Memory B cell (primary cell): ENCODE measurements at places on chromosomes 4 and X.

DNA sequence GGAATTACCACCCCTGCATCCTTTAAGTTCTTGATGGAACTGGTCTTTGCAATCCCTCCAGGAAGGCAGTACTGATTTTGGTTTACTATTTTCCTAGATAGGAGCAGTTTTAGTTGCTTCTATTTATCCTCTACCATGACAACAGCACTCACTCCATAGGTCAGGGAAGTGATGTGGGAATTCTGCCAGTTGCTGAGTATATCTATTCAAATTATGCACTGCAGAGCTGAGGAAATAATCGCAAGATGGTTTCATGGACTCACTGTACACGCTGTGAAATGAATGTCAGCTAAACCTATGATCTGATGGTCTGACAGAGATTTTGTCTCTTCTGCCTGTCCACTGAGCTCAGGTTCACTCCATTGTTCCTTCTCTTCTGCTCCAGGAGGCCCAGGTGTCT is 135.8 kb downstream of the FAAH2 start:
- no peaks in the 10 kb centered on the region for H3K27me3 ChIP-seq
- no peak overlapping the region for H3K4me3 ChIP-seq
- H3K27ac ChIP-seq, result no peak overlapping the region
- H3K36me3 ChIP-seq, result no peaks in the 10 kb centered on the region
- H3K4me1 ChIP-seq, result no peaks in the 10 kb centered on the region

GRCh38 chr4:26450418-26450817 is 39.9 kb downstream of the CCKAR start:
- H3K27ac ChIP-seq, result no peak overlapping the region
- peaks cover 6% of the 10 kb centered on the region for H3K27me3 ChIP-seq
- no peak for DNase-seq
- H3K4me3 ChIP-seq, result no peak overlapping the region
- no peaks in the 10 kb centered on the region for H3K4me1 ChIP-seq
- H3K36me3 ChIP-seq, result peaks cover 5% of the 10 kb centered on the region

DNA sequence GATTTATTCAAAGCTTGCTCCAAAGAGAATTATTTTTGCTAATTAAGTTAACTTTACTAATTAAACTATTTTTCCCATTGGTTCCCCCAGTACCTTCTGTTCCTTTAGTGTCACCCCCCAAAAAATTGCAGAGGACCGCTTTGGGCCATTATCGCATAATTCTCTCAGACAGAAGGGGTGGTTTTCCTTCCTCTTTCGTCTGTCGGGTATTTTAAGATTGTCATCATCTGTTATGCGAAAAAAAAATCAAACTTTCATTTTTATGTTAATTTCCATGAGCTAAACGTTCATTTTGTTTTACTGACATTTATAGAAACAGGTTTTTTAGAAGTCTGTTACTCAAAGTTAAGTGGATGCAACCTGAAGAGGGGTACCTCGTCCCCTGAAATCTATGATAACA is 76.2 kb upstream of the DDX3X start:
- peaks cover 2% of the 10 kb centered on the region for H3K4me1 ChIP-seq
- H3K4me3 ChIP-seq, result no peak overlapping the region
- H3K27ac ChIP-seq, result no peak overlapping the region
- H3K27me3 ChIP-seq, result no peaks in the 10 kb centered on the region
- no peak for DNase-seq

- H3K27me3 ChIP-seq, result peaks cover 2% of the 10 kb centered on the region
- no peak overlapping the region for H3K27ac ChIP-seq
- no peak overlapping the region for H3K4me3 ChIP-seq
- no peaks in the 10 kb centered on the region for H3K4me1 ChIP-seq
- no peak for DNase-seq
Observed at GRCh38 chr4:15366721-15367120, 61.1 kb upstream of the C1QTNF7 start.

- no peaks in the 10 kb centered on the region for H3K4me1 ChIP-seq
- H3K27ac ChIP-seq, result no peak overlapping the region
- H3K27me3 ChIP-seq, result no peaks in the 10 kb centered on the region
- H3K36me3 ChIP-seq, result no peaks in the 10 kb centered on the region
Observed at GRCh38 chr4:186587416-186588018, 32.1 kb upstream of the MTNR1A start.
